Liver (tissue), 10 donors: ENCODE measurements at places on chromosomes 5 and 9. TPM values are rescaled to one million over a fixed set of nuclear protein-coding genes. Genes with fewer than 3 reads are reported as not detected.

DNA sequence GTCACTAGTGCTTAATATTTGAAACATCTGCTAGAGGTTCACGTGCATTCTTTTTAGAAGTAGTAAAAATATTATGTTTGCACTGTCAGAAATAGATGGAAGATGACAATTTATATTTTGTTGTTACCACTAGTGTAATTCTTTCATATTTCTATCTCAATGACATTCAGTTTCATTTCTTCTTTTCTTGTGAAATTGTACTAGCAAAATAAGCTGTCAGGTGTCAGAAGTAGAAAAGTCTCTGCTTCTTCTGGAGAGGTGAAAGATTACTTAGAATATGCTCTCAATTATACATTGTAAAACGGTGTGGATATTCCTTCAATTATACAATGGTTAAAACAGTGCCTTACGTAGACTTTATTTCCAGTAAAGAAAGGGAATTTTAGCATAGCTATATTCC, 395.4 kb downstream of the CSNK1G3 start:
- DNase-seq: no peak

DNA sequence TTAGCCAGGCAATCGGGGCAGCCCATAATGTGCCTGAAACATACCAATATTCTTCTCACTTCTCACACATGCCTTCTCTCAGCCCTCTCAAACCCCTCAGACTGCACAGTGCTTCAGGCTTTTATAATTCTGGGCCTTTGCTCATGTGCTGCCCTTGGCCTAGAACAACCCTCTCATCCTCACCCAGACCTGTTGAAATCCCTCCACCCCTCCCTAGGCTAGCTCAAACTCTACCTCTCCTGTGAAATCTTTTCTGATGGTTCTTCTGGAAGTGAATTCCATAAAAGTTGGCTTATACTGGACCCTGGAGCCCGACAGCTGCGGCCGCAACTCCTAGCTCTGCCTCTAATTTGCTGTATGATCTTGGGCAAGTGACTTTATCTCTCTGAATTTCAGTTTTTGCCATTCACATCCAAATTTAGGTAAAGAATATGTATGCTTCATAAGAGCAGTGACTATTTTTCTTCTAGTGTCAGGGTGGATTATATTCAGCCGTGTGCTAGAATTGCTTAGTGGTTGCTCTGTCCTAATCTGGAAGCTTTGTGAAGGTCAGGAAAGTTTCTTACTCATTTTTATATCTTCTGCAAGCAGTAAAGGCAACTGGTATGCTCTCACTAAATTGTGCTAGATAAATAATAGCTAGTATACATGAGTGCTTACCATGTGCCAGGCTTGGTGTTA, 221.4 kb downstream of the MAPKAP1 start:
- no peak for DNase-seq

Gene ANKRD18A
- 0.25 TPM for total RNA-seq

DNA sequence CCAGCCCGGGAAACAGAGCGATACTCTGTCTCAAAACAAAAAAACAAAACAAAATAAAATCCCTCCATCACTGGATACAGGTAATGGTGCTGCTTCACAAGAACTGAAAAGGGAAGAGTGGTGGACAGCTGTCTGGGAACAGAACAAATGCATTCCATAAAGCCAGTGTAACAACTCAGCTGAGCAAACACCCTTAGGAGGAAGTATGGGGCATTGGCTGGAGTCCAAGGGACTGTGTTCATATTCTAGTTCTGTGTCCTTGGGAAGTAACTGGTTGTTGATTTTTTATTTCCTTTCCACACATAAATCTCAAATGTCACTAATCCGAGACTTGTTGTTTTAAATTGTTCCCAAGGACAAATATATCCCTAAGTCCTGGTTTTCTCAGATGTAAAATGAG, 38.3 kb downstream of the HTR1A start:
- no peak for DNase-seq

DNA sequence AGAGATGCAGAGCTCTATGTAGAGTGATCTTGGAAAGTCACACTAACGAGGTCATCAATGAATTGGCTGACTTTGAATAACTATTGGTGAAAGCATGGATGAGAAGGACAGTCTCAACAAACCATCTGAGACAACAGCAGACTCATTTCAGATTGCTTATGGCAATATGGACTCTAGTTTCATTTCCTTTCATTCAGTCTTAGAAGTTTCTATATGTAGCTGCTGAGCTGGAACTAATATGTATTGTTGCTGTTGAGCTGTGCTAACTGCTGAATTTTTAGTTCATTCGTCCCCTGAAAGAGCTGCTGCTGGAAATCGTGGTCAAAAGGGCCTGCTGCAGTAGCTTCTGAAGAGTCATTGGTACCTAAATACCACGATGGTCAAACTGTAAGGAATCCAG, 31.3 kb downstream of the TNFSF15 start:
- DNase-seq: no peak

- DNase-seq: no peak
Observed at GRCh38 chr9:22050924-22051323, 41.8 kb upstream of the CDKN2B start.
